ENCODE measurements at places on chromosomes 4 and X.

- no peak for DNase-seq
Measured at GRCh38 chrX:110600745-110601310, 194.8 kb downstream of the CHRDL1 start.

DNA sequence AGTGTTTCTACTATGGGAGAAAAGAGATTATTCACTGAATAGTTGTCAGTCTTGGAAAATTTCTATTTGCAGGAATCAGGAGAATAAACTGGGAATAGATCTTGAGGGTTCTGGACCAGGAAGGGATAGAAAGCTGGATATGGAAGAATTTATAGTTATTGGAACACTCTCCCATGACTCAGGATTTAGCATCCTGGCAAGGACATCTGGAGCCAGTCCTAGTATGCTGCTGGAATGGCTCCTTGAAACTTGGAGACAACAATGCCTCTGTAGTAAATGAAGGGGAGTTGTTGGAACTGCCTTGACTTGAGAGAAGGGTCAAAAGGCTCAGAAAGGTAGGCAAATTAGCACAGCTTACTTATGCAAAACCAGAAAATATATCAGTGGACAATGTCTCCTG is 23.5 kb upstream of the THOC2 start:
- no peak for DNase-seq

DNA sequence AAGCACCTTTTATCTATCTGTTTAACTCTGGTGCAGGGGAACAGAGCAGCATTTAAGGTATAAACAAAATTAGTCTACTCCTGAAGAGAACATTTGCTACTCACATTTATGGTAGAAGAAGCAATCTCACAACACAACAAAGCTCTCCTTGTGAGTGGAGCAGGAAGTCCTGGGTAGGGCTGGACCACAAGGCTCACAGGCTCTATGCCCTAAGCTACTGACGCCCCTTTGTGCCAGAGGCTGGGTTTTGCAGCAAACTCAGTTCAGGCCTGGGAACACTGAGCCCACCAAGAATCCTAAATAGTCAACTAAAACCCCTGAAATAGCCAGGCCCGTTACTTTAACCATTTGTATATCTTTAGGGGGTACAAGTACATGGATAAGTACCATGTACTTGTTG is 4.7 kb upstream of the ZXDB start:
- DNase-seq, result no peak

- DNase-seq, result no peak
Measured at GRCh38 chr4:8331575-8331955, 62.0 kb downstream of the HTRA3 start.

DNA sequence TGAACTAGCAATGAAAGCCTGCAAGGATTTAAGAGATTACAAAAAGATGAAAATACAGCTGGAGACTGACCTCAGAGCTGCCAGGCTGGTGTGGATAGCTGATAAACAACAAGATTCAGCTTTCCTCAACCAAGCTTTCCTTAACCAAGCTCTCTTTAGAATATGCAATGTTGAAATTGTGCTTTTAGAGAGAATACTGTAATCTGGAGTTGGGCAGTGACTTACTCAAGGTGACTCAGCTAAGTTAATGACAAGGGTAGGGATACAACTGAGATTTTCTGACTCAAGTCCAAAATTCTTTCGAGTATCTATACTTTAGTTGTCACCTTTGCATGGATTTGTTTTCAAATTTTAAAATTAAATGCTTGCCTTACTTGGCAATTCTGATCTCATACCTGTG is 98.0 kb downstream of the AMMECR1 start:
- DNase-seq, result no peak

DNA sequence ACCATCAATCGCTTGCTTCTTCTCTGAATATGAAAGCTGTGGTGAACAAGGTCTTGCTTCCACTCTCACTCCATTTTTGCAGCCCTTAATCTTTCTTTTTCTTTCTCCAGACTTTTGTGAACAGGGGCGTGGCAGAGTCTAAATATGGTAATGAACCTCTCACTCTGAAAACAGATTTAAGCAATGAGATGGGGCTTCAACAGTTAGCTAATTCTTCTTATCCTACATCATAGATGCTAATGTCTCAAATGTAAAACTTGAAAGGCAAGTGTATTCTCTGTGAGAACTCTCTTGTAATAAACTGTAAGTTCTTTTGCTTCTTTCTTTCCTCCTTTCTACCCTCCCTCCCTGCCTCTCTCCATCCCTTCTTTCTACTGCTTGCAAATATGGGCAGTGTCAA is 106.5 kb upstream of the ANK2 start:
- no peak for DNase-seq
